ENCODE measurements at places on chromosomes 13 and 19.
A peak's percentile ranks its signal among the peaks of the same experiment; 100 is the strongest.

GRCh38 chr19:4149518-4150288, 3.7 kb upstream of the CREB3L3 start:
- DNase-seq = no peak

- no peak for DNase-seq
These were observed 16.3 kb upstream of the LYPD3 start for GRCh38 chr19:43481701-43482100.

DNA sequence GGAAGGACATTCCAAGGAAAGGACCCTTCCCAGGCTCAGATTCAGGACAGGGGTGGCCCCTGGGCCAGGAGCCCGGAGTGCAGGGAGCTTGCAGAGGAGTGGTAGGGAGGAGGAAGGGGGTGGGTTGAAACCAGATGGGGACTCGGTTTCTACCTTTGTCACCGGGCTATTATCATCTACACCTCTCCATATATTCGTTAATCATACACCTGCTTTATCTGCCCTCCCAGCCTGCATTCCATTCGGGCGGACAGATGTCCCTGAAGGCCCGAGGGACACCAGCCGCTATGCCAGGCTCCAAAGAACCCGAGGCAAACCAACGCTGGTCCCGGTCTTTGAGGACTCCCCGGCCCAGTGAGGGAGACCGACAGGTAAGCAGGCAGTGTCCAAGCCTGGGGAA, 15.5 kb upstream of the MYH14 start:
- DNase-seq = no peak

- DNase-seq = no peak
These were observed 103.8 kb downstream of the FGF14 start for GRCh38 chr13:102298051-102298450.

DNA sequence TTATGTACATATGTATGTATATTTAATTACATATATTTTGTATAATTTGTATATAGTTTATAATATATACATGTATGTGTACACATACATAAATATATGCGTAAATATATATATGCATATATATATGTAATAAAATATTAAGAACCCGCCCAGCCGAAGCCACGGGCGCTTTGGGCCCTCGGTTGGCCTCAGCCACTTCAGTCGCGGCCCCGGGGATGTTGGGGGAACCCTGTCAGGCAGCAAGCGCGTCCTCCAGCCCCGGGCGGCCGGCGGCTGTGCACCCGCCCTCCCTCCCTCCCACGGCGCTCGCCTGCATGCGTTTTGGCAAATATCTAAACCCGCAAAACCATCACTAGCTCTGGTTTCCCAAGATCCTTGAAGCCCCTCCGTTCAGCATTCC, 7.9 kb upstream of the ZNF606 start:
- no peak for DNase-seq

- DNase-seq = no peak
These were observed 132.1 kb downstream of the ATP8A2 start for GRCh38 chr13:25503856-25504255.

DNA sequence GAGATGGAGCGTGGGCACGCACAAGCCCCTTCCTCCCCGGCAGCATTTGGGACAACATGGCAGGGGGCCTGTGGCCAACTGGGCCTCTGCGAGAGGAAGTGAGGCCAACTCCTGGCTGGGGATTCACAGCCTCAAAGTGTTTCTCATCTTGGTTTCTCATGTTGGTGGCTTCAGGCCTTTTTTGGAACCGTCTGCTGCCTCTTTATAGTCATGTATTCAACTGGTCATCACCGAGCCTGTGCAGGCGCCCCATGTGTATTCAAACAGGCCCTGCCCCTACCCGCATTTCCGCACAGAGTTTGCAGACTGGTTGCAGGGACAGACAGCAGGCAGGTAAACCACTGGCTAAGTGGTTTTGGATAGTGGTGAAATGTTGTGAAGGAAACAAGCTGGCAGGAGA, 17.3 kb upstream of the RELB start:
- no peak for DNase-seq

DNA sequence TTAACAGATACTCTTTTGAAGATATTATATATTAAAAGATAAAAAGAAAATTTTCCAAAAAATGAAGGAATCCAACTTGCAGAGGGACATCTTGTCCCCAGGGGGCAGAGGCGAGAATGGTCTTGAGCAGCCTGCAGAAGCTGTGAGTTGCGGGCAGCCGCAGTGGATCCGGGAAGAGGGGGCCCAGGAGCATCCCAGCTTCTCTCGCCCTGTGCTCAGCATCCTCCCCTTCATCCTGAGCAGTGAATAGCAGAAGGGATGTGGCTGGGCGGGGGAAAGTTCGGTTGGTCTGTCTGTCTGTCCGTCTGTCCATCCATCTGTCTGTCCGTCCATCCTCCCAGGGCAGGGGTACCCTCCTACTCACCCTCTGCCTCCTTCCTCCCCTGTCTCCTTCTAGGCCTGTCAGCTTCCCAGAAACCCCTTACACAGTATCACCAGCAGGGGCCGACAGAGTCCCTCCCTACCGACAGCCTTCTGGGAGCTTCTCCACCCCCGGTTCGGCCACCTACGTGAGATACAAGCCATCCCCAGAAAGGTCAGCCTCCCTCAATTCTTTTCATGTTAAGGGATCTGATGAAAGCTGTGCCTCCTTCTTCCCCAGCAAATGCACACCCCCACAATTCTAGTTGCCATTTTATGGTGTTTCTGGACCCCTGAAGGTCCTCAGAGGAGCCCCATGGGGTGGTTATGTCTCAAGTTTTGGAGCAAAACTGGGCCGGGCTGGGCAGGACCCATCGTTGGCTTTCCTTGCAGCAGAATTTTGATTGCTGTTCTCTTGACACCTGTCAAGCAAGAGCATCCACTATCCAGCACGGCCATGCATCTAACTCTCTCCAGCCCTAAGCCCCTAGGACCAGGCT, 81.6 kb downstream of the DPF1 start:
- peak; percentile 27 for DNase-seq

- peak; percentile 22 for DNase-seq
These were observed 141.3 kb downstream of the FGF9 start for GRCh38 chr13:21812192-21812626.

- DNase-seq = no peak
These were observed 678 bp upstream of the CD33 start for GRCh38 chr19:51224163-51224641.

DNA sequence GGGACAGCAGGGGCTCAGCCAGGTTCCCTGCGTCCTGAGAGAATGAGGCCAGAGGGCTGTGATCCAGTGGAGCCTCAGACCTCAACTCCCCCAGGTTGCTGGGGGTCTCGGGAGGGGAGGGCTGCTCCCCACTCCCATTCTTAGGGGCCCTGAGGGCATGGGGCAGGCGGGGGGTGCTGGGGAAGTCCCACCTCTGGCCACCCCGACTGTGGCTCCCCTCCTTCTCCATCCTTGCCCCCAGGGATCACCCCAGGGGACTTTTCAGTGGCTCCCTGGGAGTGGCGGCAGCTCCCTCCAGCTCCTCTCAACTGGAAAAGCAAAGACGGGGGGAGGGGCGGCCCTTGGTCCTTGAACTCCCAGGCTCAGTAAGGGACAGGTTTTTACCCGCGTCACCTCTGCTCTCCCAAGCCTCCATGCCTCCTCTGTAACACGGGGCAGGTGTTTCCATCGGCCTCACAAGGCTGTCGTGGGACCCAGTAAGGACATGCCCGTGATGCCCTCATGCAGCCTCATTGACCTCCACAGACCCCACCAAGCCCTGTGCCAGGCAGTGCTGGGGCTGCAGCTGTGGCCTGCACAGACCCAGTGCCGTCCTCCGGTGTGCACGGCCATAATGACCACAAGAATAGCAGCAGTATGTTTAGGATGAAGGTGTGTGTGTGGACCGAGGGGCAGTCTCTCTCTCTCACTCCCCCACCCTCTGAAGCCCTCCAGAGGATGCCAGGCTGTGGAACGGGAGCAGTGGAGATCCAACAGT, 11.6 kb upstream of the TOMM40 start:
- no peak for DNase-seq

- DNase-seq = no peak
These were observed 61.4 kb upstream of the TEX29 start for GRCh38 chr13:111259058-111259457.

GRCh38 chr19:6015841-6016545, 38.1 kb upstream of the RANBP3 start:
- no peak for DNase-seq

DNA sequence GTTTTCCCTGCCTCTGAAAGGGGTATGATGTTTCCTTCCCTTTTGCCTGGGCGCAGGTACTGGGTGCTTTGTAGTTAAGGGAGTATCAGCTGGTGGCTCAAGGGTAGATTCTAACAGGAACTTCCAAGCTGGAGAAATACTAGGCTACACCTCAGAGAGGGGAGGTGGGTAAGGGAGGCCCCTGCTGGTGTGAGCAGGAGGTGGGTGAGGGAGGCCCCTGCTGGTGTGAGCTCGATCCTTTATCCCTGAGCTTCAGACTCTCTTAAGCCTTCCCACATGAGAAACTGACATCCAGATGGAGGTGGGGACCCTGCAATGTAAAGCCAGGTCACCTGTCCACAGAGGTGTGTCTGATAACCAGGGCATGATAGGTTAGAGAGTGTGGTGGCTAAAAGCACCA, 32.1 kb downstream of the CYP2B6 start:
- DNase-seq = no peak

DNA sequence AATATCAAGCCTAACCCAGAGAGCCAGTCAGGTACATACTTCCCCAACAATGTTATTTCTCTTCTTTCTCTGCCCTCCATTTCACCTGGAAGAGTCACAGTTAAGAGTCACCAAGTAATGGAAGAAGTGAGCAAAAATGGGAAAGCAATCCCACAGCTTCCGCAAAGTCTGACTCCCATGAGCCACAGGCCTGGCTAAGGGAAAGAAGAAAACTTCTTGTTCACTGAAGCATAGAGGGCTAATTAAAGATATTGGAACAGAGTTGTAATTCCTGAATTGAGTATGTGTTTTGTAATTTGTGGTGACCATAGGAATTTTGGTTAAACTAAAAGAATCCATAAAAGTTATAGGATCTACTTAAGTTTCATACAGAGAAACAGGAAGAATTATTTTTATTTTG, 830.9 kb upstream of the PCDH20 start:
- no peak for DNase-seq

- no peak for DNase-seq
These were observed 60.9 kb downstream of the ATP8A2 start for GRCh38 chr13:25432691-25433090.

GRCh38 chr19:46000491-46001246, 5.4 kb downstream of the CCDC61 start:
- DNase-seq = peak; percentile 34

DNA sequence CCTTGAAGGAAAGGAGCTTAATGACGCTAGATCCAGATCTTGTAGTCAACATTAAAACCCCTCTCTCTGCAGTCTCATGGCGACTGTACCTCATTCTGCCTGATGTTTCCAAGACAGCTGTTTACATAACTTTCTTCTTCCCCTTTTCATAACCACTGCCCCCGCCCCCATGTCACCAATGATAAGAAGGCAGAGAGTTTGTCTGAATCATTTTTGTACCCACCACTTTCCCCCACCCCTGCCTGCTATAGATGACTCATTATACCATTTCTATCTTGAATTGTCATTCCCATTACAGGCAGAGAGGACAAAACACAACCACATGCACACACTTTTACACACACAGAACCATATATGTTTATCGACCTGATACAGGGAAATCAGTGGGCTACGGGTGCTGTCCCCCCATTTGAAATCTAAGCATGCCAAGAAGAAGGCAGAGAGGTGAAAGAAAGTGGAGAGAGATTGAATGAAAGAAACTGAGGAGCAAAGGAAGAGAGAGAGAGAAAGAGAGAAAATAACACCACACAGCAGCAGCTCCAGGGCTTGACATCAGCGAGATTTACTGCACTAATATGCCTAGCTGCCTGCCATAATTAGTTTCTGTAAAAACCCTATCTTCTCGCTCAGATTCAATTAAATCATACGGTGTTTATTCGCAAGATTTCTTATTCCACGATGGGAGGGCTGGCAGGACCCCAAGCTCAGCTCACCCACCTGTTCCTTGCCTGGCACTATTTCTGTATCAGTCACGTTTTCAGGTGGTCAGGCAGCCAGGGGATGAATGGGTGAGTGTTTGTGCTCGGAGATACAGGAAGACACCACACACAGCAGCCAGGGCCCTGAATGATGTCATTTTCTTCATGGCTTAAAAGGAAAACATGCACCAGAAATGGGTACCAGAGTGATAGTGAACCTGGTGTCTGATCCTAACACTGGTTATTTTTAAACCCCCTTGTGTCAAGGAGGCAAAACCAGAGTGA, 114.3 kb upstream of the SERP2 start:
- DNase-seq = no peak

DNA sequence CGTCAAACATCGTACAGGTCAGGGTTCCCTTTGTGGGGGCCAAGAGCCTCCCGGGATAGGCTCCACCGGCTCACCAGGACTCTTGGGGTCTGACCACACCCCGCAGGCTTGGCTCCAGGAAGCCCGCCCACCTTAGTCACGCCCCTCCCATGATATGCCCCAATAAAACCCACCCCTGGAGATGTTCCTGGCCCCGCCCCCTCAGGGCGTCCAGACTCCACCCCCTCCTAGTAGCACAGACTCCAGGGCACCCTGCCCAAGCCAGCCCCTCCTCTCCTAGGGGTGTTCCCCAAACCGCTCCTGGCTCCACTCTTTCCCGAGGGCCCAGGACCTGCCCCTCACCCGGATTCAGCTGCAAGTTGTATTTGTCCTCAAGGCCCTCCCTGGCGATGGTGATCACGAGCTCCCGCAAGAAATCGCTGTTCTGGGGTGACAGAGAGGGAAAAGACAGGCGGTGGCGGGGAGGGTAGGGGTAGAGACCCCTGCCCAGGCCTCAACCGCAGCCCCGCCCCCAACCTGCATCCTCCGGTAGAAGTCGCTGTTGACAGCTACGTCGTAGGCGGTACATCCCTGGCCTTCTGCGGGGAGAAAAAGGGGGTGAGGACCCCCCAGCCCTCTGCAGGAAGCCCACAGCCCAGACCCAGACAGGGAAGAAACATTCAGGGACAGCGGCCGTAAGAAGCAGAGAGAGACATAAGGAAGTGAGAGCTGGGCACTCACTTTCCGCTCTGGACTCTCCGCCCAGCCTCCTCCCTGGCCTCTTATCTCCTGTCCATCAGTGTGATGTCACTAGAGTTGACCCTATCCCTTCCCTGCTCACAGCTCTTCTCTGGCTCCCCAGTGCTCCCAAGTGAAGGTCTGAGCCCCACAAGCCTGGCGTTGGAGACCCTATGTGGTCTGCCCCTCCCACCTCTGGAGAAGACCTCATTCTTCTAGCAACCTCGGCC, 3.9 kb downstream of the PIH1D1 start:
- peak; percentile 30 for DNase-seq

GRCh38 chr19:52691215-52691610, 43.6 kb downstream of the ZNF611 start:
- no peak for DNase-seq

- DNase-seq = no peak
These were observed 81.8 kb downstream of the GGACT start for GRCh38 chr13:100506600-100507422.
